ENCODE measurements at places on chromosomes 12 and 14.

- DNase-seq: no peak
Observed at GRCh38 chr12:89732522-89732921, 23.9 kb upstream of the ATP2B1 start.

- peak; percentile 94 for DNase-seq
Observed at GRCh38 chr12:9647825-9648700, 21.4 kb upstream of the CLEC2D start.

DNA sequence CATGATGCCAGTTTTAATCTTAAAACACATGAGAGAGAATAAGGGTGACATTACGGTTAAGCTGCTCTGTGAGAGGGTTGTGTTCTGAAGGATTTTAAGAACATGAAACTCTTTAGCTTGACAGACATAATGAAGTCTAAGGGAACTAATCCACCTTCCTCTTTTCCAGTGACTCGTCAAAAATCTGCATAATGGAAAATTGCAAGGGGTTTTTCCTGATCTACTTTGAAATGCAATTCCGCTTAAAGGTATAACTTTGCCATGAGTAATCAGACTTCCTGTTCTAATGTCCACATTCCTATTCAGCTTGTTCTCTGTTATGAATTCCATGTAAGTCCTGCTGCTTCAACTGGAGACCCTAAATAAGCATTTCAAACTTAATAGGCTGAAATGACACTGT lies at the start of gene ZNF705A:
Gene ZNF705A (plus strand): TSS at position 171 of the 400 bp plus-strand sequence. CDS start 15,611 bp downstream, outside the sequence.
- peak; percentile 38 for DNase-seq

GRCh38 chr12:2225696-2226095 lies 172.9 kb downstream of the CACNA1C start:
- DNase-seq: no peak

DNA sequence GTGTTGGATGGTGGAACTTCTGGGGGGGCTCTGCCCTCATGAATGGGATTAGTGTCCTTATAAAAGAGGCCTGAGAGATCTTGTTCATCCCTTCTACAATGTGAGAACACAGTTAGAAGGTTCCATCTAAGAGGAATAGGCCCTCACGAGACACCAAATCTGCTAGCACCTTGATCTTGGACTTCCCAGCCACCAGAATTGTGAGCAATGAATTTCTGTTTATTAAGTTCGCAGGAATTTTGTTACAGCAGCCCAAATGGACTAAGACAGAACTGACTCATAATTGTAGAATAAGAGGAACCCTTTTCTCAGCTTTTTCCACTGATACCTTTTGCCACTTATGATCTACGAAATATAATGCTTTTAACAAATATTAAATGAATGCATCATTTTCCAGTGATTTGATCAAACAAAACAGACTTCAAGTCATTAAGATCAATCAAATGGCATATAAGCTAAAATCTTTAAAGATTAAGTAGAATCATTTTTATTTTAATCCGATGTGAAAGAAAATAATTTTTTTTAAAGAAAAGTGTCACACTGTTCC lies 68.2 kb downstream of the HECTD1 start:
- DNase-seq: no peak

- no peak for DNase-seq
Observed at GRCh38 chr14:47365233-47365632, 310.2 kb downstream of the MDGA2 start.

DNA sequence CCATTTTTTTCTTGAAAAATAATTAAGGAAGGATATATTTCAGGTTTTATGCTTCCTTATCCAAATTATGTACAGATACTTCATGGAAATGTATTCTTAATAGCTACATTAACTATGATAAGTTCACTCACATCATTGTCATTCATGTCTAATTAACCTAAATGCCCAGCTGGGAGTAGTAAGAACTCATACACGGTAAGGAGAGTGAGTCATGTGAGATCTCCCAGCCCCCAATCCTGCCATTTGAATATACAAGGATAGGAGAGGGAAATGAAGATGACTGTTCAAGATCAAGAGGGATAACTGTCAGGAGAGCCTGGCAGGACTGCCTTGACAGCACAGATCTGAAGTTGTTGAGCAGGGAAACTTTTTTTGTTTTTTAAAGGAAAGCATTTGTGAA lies 343.4 kb upstream of the USP15 start:
- no peak for DNase-seq

DNA sequence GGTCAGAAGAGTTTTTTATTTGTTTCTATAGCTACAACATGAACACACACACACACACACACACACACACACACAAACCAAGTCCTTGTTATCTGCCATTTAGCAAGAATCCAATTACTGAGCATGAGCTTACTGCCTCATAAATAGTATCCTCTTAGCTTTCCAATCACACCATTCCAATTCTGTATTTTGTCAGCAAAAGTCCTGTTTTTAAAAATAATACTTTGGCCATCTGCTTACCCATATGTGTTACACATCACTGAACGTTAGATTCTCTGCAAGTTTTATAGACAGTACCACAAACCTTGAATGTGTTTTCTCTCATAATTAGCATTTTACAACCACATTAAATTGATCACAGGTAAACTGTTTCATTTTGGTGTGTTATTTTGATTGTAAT lies 1905.4 kb upstream of the FLRT2 start:
- DNase-seq: peak; percentile 6

GRCh38 chr14:103517174-103517566 lies 5.5 kb downstream of the CKB start:
- no peak for DNase-seq
